ENCODE measurements at places on chromosomes 12 and 14. TPM values are rescaled to one million over a fixed set of nuclear protein-coding genes. Genes with fewer than 3 reads are reported as not detected.
A peak's percentile ranks its signal among the peaks of the same experiment; 100 is the strongest.

- DNase-seq: no peak
These were observed 10.6 kb downstream of the BMP4 start for GRCh38 chr14:53946071-53946403.

The RILPL1 gene
- total RNA-seq: 31.4 TPM

The FBXL14 gene
- 9.1 TPM for total RNA-seq

- no peak for DNase-seq
These were observed 7.6 kb downstream of the MLXIP start for GRCh38 chr12:122086116-122086515.

The SETD1B gene
- total RNA-seq: 1.1 TPM

The TAS2R7 gene
- total RNA-seq: not detected

GRCh38 chr14:70086685-70087379 lies 101.9 kb downstream of the SLC8A3 start:
- no peak for DNase-seq

The BEGAIN gene
- total RNA-seq: 8.2 TPM

The FGF6 gene
- not detected for total RNA-seq

DNA sequence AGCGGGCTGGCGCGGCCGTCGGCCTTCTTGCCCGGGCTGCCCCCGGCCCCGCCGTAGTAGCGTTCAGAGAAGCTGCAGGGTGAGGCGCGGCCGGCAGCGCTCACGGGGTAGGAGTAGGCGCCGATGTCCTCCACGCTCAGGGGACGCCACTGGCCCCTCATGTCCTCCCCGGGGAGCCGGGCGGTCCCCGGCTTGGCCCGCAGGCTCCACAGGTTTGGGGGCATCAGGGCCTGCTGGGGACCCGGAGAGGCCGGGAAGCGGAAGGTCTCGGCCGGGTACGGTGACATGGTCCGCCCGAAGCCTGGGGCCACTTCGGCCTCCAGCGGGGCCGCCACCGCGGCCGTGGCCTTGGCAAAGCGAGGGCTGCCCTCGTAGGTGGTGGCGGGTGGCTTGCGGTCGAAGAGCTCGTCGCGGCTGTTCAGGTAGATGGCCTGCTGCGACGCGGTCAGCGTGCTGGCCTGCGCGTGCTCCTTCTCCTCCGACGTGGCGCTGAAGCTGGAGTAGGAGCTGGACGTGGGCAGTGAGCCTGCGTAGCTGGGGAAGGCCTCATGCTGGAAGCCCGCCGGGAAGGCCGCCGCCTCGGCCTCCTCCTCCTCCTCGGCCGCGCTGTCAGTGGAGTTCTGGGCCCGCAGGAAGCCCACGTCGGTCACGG lies 48.7 kb downstream of the BEGAIN start:
- DNase-seq: no peak

DNA sequence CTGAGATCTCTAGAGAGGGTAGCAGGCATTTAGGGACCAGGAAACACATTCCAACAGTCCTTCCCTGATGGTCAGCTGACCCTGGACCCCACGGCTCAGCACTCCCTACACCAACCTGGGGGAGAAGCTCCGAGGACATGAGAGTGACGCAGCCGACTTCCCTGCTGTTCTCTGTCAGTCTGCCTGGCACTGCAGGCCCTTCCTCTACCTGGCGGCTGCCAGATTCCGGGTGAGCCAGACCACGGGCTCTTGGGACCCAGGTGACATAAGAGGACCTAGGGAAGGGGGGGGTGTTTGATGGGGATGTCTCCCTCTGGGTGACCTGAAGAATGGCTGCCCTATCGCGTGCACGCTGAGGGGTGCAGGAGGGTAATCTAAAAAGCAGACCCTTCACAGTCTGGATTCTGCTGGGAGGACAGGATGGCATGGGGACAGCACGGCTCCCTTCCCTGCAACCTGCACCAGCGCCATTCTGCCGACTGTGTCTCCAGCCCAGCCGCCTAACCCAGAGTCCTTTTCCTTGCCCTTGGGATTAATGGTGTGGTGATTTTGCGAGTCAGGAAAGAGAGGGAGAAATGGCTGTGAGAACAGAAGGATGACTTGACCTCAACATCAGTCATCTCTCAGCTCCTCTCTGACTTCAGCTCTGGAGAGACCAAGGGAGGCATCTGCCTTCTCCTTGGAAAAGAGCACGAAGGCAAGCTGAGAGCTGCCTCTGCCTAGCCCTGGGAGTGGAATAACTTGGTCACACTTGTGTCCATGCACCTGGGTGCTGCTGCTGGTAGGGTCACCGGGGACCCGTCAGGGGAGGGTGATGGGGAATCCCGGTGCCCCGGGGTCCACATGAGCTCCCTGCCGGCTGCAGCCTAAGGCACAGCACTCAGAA lies 158.5 kb downstream of the CALM1 start:
- no peak for DNase-seq

GRCh38 chr12:32568228-32568627 lies 110.9 kb upstream of the DNM1L start:
- DNase-seq: peak; percentile 29

- DNase-seq: no peak
These were observed 140.8 kb upstream of the NEDD1 start for GRCh38 chr12:96766232-96766631.

- DNase-seq: no peak
These were observed 71.5 kb downstream of the EP400 start for GRCh38 chr12:132021031-132021871.

- DNase-seq: peak; percentile 59
These were observed 1558.5 kb upstream of the TMEM132C start for GRCh38 chr12:126708492-126708896.

The ACVR1B gene
- total RNA-seq: 0.57 TPM

- DNase-seq: no peak
These were observed 197.5 kb upstream of the TMEM132C start for GRCh38 chr12:128069359-128069997.

GRCh38 chr14:23829736-23830471 lies 123.7 kb upstream of the DHRS4 start:
- peak; percentile 82 for DNase-seq

DNA sequence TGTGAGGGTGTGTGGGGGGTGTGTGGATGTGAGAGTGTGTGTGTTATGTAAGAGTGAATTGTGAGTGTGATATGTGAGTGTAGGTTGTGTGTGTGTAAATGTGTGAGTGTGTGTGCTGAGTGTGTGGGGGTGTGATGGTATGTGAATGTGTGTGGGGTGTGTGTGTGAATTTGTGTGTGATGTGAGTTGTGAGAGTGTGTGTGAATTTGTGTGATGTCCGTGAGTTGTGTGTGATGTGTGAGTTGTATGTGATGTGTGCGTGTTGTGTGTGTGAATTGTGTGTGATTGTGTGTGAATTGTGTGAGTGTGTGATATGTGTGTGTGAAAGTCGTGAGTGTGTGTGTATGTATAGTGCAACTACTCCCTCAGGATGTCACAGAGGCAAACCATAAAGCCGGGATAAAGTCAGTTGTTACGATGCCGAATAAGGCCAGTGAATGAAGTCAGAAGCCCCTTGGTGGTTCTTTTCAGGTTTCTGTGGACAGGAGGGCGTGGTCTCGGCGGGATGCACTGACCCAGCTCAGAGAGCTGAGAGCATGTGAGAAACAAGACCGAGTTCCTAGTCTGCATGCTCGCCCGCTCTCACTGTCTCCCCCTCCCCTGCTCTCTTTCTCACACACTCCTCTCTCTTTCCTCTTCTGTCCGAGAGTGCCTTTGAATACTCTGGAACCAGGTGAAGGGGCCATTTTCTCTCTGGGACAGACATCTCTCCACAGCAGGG lies 71.8 kb upstream of the MAX start:
- DNase-seq: no peak

DNA sequence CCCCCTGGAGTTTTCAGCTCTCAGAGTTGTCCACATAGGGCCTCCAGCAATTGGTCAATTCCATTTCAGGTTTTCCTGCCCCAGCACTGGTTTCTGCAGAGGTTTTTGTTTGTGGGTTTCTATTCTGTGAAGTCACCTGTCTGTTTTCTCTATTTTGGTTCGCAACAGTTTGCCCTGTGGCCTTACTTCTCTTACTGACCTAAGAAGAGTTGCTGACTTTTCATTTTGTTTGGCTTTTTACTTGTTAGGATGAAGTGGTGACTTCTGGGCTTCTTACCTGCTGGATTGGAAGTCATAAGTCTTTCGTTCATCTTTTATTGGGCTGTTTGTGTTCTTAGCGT lies 196.4 kb upstream of the PARP11 start:
- DNase-seq: no peak

The ADCY4 gene
- total RNA-seq: not detected

GRCh38 chr12:121827351-121828099 lies 23.7 kb downstream of the SETD1B start:
- no peak for DNase-seq

- no peak for DNase-seq
These were observed 76.4 kb upstream of the BCAT1 start for GRCh38 chr12:25025260-25025659.

The MMP19 gene
- not detected for total RNA-seq

GRCh38 chr12:9022592-9022991 lies 33.2 kb downstream of the KLRG1 start:
- DNase-seq: no peak

DNA sequence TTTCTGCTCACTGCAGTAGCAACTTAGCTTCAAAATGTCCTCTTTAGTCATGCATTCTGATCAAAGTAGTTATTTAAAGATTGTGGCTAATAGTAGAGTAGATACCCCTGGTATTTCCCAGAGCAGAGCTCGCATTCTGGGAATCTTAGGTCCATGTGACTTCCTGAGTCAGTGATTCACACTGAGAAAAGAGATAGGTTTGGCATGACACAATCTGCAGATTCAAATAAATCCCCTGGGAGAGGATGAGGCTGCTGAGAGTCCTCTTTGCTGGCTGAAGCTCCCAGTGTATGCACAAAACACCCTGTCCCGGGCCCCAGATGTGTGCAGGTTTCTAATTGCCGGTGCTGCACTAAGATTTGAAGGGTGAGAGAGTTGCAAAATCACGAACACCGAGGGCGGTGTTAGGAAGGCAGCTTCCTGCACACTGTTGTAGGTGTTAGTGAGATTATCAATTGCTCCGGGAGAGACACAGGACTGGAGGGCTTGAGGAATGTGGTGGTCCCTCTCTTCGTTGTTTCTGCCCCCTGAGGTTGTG lies 233.2 kb downstream of the NRXN3 start:
- no peak for DNase-seq

The SERPINA1 gene
- total RNA-seq: 27.3 TPM

- no peak for DNase-seq
These were observed 629.6 kb downstream of the FSCB start for GRCh38 chr14:43877351-43877960.

The ACOT4 gene
- 0.76 TPM for total RNA-seq

- no peak for DNase-seq
These were observed 17.4 kb downstream of the ACVRL1 start for GRCh38 chr12:51924551-51925319.

DNA sequence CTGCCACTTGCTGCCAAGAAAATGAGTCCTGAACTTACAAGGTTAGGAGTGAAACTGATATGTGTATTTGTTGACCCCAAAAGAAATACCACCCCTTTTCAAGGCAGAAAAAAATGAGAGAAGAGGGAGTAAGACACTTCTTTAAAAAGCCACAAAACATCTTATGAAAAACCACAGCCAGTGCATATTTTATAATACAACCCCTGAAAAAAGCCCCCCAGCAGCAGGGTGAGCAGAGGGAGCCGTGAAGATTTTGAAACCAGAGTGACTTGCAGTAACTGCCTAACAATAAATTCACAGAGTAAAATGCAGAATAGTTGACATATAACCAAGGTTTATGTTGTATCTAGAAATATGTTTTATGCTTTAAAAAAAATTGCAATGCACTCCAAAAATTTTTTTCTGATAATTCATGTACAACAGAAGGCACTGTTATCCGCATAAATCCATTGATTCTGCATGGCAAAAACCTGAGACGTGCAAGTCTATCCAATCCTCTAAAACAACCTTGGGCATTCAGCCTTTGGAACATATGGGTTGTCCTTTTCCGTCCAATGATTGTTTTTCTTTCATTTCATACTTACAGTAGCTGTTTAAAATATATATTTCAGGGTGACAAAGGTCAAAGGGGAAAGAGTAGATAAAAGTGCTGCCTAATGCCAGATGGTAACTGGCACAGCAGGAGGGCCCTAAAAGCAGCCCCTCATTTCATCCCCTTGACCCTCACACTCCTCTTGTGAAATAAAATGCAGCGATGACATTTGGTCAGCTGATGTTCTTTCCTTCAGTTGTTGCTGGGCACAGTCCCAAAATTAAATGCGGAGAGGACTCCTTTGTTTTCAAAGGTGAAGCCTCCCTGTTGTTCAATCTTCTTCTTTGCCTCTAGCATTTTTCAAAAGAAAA lies 65.3 kb downstream of the IPO8 start:
- no peak for DNase-seq

Measured in MG63 (cell line).